HT1080 (cell line): ENCODE measurements at places on chromosomes 5 and 9. TPM values are rescaled to one million over a fixed set of nuclear protein-coding genes. Genes with fewer than 3 reads are reported as not detected.

The WDR38 gene
- not detected in 2 replicates for total RNA-seq

The RICTOR gene
- total RNA-seq, result 7.4 and 8.2 TPM in 2 replicates

The OR13C3 gene
- total RNA-seq, result not detected in 2 replicates

The NIPAL4 gene
- total RNA-seq, result not detected in 2 replicates

The COL15A1 gene
- 0.13 and 0.14 TPM in 2 replicates for total RNA-seq

The PCDHB12 gene
- total RNA-seq, result not detected in 2 replicates

The TAF11L10 gene
- not detected in 2 replicates for total RNA-seq

The FANCG gene
- 49.5 and 52.2 TPM in 2 replicates for total RNA-seq

The TRPM3 gene
- total RNA-seq, result 0.27 TPM in 1 of 2 replicates, not detected in the other

The CENPP gene
- total RNA-seq, result 16.0 TPM in 2 replicates

The CBY3 gene
- total RNA-seq, result not detected in 2 replicates

The CSF1R gene
- total RNA-seq, result 2.3 and 3.9 TPM in 2 replicates

The DMRT3 gene
- not detected in 2 replicates for total RNA-seq

The C9orf50 gene
- not detected in 2 replicates for total RNA-seq

The IL5 gene
- not detected in 2 replicates for total RNA-seq

The NMUR2 gene
- not detected in 2 replicates for total RNA-seq
